ENCODE measurements at places on chromosomes 16 and 17. TPM values are rescaled to one million over a fixed set of nuclear protein-coding genes. Genes with fewer than 3 reads are reported as not detected.

DNA sequence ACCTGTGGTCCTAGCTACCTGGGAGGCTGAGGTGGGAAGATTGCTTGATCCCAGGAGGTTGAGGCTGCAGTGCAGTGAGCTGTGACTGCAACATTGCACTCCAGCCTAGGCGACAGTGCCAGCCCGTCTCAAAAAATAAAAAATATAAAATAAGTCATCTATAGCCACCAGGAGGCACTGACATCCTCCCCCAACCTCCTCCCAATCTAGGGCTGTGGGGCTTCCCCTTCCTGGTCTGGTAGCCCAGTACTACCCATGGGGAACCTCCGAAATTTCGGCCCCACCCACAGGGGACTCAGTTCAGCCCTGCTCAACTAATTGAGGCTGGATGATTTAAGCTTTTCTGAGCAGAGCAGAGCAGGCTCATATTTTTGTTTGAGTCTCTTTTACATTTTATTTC is 3.2 kb downstream of the ZSCAN10 start:
- DNase-seq = peak; percentile 23

- DNase-seq = no peak
These were observed 116.4 kb upstream of the CRHR1 start for GRCh38 chr17:45667591-45668171.

Gene RUNDC3A
- not detected for total RNA-seq

GRCh38 chr17:12077773-12078172 is 57.1 kb downstream of the MAP2K4 start:
- no peak for DNase-seq

Gene RASL10B
- total RNA-seq = 0.69 TPM

DNA sequence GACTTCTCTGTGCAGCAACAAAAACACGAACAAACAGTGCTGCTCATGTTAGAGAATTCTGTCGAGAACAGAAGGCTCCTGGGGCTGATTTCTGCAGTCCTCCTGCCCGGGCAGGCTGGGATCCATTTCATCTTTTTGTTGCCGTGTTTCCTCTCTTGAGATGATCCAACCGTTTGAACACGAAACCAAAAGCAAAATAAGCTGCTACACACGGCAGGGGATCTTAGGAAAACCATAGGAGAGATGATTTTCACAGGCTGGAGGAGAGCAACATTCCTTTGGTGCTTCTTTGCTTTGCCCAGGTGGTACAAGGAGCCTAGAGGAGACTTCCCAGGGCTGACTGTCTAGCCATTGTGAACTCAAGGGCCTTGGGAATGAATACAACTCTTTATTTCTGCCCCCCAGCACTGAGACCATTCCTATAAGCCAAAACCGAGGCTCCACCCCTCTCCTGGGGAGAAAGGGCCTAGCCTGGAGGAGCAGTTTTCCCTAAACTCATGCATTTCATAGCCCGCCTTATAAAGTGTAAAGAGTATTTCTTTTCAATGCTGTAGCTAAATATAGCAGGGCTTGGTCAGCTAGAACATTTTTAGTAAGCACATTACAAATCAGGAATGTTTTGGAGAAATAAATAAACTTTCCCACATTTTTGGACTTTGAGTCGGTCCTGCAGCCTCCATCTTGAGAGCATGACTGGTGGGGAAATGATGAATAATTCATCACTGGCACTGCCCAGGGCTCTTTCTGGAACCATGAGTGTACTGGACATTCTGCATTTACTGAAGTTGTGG is 7.7 kb downstream of the FOXL1 start:
- DNase-seq = peak; percentile 75

GRCh38 chr17:79252886-79253285 is 178.3 kb downstream of the ENGASE start:
- no peak for DNase-seq

- DNase-seq = no peak
These were observed 34.4 kb downstream of the CMIP start for GRCh38 chr16:81478876-81479511.

- DNase-seq = no peak
These were observed 123.7 kb downstream of the ABCC1 start for GRCh38 chr16:16073001-16073545.

GRCh38 chr17:45834471-45835396 is 9.9 kb upstream of the SPPL2C start:
- DNase-seq = peak; percentile 54
